ENCODE measurements at places on chromosomes 16 and 17. TPM values are rescaled to one million over a fixed set of nuclear protein-coding genes. Genes with fewer than 3 reads are reported as not detected.

DNA sequence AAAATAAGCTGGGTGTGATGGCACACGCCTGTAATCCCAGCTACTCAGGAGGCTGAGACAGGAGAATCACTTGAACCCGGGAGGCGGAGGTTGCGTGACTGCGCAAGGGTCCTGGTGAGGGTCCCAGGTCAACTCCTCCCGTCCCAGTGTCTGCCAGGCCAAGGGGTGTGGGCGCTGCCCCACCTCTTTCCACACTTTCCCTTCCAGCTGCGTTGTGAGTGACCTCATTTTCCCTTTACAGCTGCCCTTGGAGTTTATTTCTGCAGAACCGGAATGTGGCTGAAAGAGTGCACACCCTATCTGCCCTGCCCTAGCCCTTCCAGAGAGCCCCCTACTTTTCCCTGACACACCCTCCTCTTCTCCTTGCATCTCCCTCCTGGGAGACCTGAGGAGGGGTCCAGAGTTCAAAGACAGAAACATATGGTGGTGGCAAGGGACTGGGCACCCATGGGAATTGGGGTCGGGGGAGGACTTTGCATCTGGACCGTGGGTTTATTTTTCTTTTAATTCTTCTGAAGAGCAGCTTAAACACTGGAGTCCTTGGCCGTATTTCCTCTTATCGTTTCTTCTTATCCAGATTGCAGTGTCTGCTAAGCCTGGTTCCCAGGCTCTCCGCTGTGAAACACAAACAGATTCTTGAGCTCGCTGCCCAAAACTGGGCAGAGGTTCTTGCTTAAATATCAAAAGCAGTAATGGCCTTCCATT lies 20.9 kb downstream of the MRC2 start:
- no peak for DNase-seq

DNA sequence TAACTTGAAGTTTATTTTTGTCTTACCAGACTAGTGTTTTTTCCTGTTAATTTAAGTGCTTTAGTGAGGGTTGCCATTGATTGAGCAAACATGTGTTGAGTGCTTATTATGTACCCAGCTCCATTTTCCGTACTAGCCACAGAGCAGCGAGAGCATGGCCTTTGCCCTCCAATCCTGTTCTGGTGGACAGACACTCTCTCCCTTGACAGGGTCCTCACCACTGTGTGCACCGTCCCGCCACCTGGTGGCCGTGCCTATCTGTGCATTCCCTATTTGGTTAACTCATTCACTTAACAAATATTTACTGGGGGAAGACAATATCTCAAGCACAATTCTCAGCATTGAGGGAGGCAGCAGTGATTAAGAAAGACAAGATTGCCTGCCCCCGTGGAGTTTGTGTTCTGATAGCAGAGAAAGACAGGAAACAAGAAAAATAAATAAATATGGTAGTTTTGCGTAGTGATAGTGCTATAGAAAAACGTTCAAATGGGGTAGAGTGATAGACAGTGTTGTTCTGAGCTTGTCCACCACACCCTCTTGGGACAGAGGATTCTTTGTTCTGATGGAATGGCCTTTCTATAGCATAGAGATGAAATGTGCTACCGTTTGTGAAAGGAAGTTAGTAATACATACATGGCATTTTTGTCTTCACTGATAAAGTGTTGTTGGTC lies 13.0 kb downstream of the CDH13 start:
- DNase-seq = peak; percentile 33

GRCh38 chr16:82135844-82136243 lies 34.2 kb downstream of the MPHOSPH6 start:
- no peak for DNase-seq

- no peak for DNase-seq
These were observed 27.0 kb upstream of the GNG13 start for GRCh38 chr16:827513-827912.

GRCh38 chr17:60678118-60678444 lies 430 bp downstream of the BCAS3 start:
- DNase-seq = no peak

DNA sequence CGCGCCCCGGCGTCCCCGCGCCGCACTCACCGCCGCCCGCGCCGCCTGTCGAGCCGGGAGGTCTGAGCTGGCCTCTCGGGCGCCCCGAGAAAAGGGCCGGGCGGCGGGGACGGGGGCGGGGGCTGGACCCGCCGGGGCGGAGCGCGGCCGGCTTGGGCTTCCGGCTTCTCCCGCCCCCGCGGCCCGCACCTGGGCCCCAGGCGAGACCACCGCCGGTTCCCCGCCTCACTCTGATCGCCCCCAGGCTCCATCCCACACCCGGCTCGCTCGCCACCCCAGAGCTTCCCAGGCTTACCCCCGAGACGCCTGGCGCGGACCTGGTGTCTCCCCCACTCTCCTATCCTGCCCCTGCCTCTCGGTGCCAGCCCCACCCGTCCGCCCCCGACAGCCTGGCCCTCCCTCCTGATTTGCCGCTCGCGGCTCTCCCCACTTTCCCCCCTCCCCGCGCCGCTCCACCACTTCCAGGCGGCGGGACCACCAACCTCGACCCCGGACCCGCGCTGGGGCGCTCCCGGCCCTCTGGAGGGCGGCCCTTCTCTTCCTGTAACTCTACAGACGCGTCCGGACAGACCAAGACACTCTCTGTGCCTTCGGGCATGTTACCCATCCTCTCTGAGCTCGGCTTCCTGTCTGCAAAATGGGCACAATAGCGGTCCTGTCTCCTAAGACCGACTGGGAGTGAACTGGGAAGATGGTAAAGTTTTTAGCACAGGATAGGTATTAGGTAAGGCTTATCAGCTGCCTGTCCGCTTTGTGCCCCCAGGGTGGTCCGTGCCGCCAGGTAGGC lies at the start of gene LITAF:
TSS of gene LITAF (minus strand) at position 64 of the 787 bp plus-strand sequence. CDS start 30,189 bp downstream, outside the sequence.
- peak; percentile 37 for DNase-seq

- DNase-seq = no peak
These were observed 18.6 kb downstream of the IGFBP4 start for GRCh38 chr17:40461732-40462342.

- DNase-seq = no peak
These were observed 22.7 kb upstream of the KSR1 start for GRCh38 chr17:27433521-27433920.

- no peak for DNase-seq
These were observed 2.5 kb upstream of the HS3ST6 start for GRCh38 chr16:1920727-1921171.

The EVPLL gene
- not detected for total RNA-seq

The FBXO39 gene
- total RNA-seq = not detected

The KRT23 gene
- 2.8 TPM for total RNA-seq

Measured in mesothelial cell of epicardium (in vitro differentiated cells).